ENCODE measurements at places on chromosomes 5 and 9. TPM values are rescaled to one million over a fixed set of nuclear protein-coding genes. Genes with fewer than 3 reads are reported as not detected.

- H3K4me3 ChIP-seq: no peak overlapping the region
- no peak for DNase-seq
- no peaks in the 10 kb centered on the region for H3K36me3 ChIP-seq
- no peak overlapping the region for H3K27ac ChIP-seq
- peaks cover 13% of the 10 kb centered on the region for H3K4me1 ChIP-seq
These were observed 394.8 kb downstream of the CSNK1G3 start for GRCh38 chr5:123906698-123907295.

GRCh38 chr9:118652912-118653311 lies 716.3 kb downstream of the BRINP1 start:
- no peak overlapping the region for H3K4me3 ChIP-seq
- no peaks in the 10 kb centered on the region for H3K27me3 ChIP-seq
- no peaks in the 10 kb centered on the region for H3K4me1 ChIP-seq
- no peak for DNase-seq

DNA sequence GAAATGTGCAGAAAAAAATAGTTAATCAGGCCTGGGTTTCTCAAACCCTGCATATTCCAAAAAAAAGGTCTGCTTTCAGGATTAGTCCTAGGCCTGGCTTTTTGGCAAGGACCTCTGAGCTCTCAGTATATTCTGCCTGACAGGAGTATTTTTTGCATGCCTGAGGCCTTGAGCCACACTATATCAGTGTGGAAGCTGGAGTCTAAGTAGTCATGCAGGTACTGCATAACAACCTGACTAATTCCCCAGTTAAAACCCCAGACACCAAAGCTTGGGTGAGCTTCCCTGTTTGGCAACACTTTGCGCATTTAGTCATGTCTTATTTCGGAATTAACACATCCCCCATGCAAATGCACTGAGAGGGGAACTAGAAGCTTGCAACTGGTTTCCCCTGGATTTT lies 359.5 kb downstream of the CETN3 start:
- H3K27me3 ChIP-seq: no peaks in the 10 kb centered on the region
- H3K27ac ChIP-seq: no peak overlapping the region
- no peaks in the 10 kb centered on the region for H3K4me1 ChIP-seq
- H3K4me3 ChIP-seq: no peak overlapping the region
- peaks cover 14% of the 10 kb centered on the region for H3K36me3 ChIP-seq

- no peaks in the 10 kb centered on the region for H3K36me3 ChIP-seq
- peaks cover 82% of the 10 kb centered on the region for H3K27me3 ChIP-seq
- DNase-seq: peak; percentile 44
- peaks cover 57% of the 10 kb centered on the region for H3K4me1 ChIP-seq
- H3K4me3 ChIP-seq: peak overlapping the region; percentile 62
These were observed 163.6 kb upstream of the IRX2 start for GRCh38 chr5:2914981-2915484.

GRCh38 chr5:51376509-51376908 lies 6.7 kb upstream of the ISL1 start:
- peaks cover 58% of the 10 kb centered on the region for H3K4me1 ChIP-seq
- DNase-seq: no peak
- peaks cover 94% of the 10 kb centered on the region for H3K27me3 ChIP-seq
- no peak overlapping the region for H3K27ac ChIP-seq
- no peaks in the 10 kb centered on the region for H3K36me3 ChIP-seq

- H3K27me3 ChIP-seq: no peaks in the 10 kb centered on the region
- H3K27ac ChIP-seq: no peak overlapping the region
- H3K4me1 ChIP-seq: peaks cover 7% of the 10 kb centered on the region
- H3K36me3 ChIP-seq: no peaks in the 10 kb centered on the region
- DNase-seq: no peak
These were observed 509.4 kb upstream of the KLF4 start for GRCh38 chr9:107999011-107999410.

DNA sequence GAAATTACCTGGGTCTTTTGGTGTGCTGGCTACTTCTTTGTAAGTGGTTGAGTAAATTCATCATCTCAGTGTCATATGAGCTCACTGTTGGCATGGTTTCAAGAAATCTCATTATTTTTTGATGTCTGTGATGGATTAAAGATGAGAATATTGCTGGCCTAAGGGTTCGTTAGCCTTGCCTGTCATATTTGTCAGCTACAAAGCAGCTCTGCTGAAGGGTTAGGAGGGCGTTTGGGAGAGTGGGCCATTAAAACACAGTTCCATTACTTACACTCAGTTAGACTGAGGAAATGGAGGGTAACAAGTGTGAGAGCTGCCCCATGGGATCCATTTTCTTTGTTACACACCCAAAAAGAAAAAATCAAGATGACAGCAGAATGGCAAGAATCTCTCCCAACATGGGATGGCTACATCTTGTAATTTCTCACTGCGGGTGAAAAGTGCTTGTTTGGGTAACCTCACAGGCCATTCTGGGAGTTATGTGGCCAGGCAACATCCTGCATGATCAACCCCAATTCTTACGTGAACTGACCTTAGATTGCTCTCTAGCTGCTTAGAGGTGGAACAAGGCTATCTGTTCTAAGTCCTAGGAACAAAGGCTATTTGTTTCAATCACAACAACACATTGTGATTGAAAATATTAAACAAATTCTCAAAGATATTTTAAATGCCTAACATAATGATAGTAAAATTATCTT lies 609.5 kb upstream of the RGMB start:
- peaks cover 12% of the 10 kb centered on the region for H3K4me1 ChIP-seq
- no peaks in the 10 kb centered on the region for H3K27me3 ChIP-seq
- H3K27ac ChIP-seq: no peak overlapping the region
- peaks cover 9% of the 10 kb centered on the region for H3K36me3 ChIP-seq
- H3K4me3 ChIP-seq: no peak overlapping the region
- no peak for DNase-seq

DNA sequence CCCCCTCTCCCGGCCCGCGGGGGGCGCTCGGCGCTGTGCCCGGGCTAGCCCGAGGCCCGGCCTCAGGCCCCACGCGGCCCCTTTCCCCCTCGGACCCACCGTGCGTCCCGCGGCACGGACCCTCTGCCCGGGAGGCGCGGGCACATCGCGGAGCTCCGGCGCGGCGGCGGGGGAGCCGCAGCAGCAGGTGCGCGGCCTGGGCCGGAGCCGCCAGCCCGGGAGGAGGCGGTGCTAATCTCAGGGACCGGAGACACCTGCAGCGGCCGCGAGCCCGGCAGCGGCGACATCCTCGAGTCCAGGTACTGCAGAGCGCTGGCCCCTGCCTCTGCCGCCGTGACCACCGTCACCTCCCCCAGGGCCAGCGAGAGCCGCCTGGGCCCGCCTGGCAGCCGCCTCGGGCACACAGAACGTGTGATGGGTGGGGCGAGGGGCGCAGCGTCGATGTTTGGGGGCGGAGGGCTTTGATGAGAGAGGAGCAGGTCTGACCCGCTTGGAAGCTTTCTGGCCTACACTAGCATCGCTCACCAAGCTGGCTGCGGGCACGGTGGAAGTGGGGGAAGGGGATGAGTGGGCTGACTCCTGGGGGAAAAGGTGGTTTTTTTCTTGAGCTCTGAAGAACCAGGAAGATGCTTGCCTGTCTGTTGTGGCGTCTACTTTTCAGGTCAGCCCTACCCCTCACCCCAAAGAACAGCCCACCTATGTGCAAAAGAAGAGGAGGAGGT lies 524 bp downstream of the CYFIP2 start:
- no peaks in the 10 kb centered on the region for H3K36me3 ChIP-seq
- peaks cover 44% of the 10 kb centered on the region for H3K4me1 ChIP-seq
- H3K27me3 ChIP-seq: peaks cover 4% of the 10 kb centered on the region
- H3K27ac ChIP-seq: no peak overlapping the region
- DNase-seq: peak; percentile 68

GRCh38 chr5:72441862-72442540 lies 65.2 kb downstream of the ZNF366 start:
- no peaks in the 10 kb centered on the region for H3K36me3 ChIP-seq
- no peak for DNase-seq
- peaks cover 6% of the 10 kb centered on the region for H3K4me1 ChIP-seq
- H3K27ac ChIP-seq: no peak overlapping the region
- H3K4me3 ChIP-seq: no peak overlapping the region
- H3K27me3 ChIP-seq: no peaks in the 10 kb centered on the region

GRCh38 chr5:132389585-132390286 lies 20.2 kb downstream of the SLC22A5 start:
- H3K4me3 ChIP-seq: no peak overlapping the region
- no peaks in the 10 kb centered on the region for H3K27me3 ChIP-seq
- no peak for DNase-seq
- no peak overlapping the region for H3K27ac ChIP-seq

Gene ZNF454
- 4.3 TPM for total RNA-seq

Gene CLPTM1L
- 73.8 TPM for total RNA-seq

Gene COL27A1
- 36.9 TPM for total RNA-seq

Gene PLPPR1
- 0.44 TPM for total RNA-seq

Gene MYMK
- 0.34 TPM for total RNA-seq

Gene KIF4B
- total RNA-seq: not detected

Measured in WTC11 (cell line).